ENCODE measurements at places on chromosomes 1 and 21.
A peak's percentile ranks its signal among the peaks of the same experiment; 100 is the strongest.

GRCh38 chr1:54081306-54082270, 28.2 kb downstream of the TCEANC2 start:
- peak; percentile 48 for DNase-seq

DNA sequence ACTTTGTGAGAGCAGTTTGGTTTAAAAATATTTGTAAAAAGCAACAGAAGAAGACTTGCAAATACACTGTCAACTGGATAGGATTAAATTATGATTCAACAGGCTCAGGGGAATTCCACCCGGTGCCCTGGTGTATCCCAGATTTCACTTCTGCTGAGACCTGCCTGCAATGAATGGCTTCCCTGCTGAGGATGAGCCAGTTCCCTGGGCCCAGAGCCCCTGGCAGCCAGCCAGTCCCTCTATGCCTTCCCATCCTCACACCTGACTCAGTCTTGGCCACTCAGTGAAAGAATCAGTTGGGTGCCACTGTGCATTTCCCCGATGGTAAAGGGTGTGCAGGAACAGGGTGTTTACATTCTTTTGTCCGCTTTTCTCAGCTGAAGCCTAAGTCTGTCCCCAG, 64.4 kb downstream of the KCTD3 start:
- DNase-seq, result no peak

DNA sequence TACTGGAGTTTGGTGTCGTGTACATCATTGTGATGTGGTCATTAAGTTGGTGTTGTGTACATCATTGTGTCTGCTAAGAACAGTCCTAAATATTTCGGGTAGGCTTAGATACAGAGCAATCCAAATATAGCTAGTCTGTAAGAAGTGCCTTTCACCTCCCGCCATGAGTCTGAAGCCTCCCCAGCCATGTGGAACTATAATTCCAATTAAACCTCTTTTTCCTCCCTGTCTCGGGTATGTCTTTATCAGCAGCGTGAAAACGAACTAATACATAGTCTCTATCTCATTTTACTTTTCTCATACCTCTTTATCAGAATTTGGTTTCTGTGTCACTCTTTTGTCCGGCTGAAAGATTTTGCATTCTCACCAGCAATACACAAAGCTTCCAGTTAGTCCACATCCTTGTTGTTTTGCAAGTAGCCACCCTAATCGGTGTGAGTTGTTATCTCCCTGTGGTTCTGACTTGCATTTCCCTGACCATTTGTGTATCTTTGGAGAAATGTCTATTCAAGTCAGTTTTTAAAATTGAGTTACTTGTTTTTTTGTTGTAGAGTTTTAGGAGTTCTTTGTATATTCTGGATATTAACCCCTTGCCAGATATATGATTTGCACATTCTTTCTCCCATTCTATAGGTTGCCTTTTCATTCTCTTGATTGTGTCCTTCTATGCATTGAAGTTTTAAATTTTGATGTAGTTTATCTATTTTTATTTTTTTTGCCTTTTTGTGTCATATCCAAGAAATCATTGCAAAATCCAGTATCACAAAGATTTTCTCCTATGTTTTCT, 56.5 kb downstream of the FNBP1L start:
- DNase-seq, result no peak

- no peak for DNase-seq
These were observed 26.6 kb downstream of the AJAP1 start for GRCh38 chr1:4681026-4681425.

GRCh38 chr1:47841356-47841755, 155.8 kb downstream of the TRABD2B start:
- DNase-seq, result no peak

DNA sequence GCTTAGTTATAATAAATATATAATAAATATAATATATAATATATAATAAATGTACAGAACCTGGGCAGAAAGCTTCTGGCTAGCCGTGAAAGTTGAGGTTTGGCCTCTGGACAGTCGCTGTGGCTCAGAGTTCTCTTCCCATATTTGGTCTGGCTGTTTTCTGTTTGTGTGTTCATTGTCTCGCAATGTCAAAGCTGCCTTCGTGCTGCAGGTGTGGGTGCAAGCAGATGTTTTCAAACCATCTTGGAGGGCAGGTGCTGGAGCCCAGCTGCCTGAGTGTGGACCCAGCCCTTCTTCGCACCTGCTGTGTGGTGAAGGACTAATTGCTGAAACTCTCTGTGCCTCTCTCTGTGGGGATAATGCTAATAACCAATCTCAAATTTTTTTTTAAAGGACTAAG, 3.6 kb upstream of the CSTB start:
- DNase-seq, result no peak

DNA sequence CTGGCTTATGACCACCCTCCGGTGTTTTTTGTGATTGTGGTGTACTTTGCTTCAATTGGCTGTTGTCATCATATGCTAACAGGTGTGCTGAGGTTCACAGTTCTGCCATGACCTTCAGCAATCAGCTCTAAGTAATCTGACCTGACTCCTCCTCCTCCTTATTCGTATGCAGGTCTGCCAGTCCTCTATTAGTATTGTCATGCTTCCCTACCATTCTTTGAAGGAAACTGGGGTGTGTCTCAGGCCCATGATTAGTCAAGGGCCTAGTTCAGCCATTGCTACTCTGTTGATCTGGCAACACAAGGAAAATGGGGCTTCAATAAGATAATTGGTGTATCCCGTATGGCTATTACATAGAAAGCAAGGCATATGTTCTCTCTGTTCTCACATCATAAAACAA, 332.3 kb upstream of the DPYD start:
- no peak for DNase-seq
